ENCODE measurements at places on chromosomes 3 and 15.

- DNase-seq: no peak
These were observed 1165.2 kb downstream of the TBL1XR1 start for GRCh38 chr3:176032043-176032442.

DNA sequence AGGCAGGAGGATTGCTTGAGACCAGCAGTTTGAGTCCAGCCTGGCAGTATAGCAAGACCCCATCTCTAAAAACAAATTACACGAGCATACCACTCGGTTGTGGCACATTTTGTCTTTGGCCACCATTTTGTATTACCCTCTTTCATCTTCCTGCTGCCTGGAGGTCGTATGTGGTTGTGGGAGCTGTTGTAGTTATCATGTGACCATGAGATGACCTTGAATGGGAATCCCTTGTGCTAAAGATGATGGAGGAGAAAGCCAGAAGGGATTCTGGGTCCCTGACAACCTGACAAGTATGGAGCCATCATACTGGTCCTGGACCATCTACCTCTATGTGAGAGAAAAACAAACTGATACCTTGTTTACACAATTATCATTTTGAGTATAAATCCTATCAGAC, 45.2 kb upstream of the BHLHE40 start:
- DNase-seq: no peak

DNA sequence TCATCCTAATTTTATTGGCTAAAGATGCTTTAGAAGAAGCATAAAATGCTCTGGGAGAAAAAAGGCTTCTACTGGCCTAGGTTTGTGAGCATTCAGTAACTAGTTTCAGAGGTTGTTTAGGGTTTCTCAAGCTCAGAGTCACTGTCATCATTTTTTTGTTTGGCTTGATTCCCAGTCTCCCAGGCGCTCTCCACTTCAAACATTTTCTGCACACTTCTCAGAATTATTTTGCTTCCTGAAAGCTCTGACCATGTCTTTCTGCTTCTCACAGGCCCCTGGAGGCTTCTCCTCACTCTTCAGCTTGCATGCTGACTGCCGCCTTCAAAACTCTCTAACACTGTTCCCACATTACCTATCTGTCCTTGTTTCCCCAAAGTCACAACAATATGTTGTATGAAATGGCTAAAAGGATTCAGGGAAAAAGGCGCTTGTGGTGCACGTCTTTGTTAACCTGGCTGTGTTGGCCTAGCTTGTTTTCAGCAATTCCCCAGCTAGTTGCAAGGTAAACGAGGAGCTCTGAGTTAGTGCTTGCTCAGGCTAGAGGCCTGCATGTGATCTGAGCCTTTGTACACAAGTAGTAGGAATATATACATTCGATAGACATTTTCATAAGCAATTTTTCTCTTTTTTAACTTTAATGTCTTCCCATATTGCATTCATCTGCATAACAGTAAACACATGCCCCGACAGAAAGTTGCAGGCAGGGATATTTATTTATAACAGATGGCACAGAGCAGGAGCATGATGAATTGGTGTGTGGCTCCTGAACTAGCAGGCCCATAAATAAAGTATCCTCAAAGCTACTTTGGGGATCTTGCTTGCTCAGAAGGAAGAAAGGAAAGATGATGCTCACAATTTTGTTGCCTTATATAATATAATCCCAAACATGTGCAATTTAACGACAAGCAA, 129.2 kb upstream of the DPH6 start:
- DNase-seq: no peak

DNA sequence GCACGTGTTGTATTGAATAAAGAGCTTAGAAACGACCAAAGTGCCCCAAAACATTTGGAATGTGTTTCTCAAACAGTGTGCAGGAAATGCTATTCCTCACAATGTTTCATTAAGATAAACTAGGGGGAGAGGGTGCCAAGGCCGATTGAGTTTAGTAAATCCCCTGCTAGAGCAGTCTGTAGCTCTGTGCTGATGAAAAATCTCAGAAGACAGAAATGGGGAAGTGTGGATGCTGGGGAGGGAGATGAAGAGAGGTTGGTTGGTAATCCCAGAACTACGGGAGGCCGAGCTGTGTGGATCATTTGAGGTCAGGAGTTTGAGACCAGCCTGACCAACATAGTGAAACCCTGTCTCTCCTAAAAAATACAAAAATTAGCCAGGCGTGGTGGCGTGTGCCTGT, 121.2 kb downstream of the FOXB1 start:
- DNase-seq: no peak

DNA sequence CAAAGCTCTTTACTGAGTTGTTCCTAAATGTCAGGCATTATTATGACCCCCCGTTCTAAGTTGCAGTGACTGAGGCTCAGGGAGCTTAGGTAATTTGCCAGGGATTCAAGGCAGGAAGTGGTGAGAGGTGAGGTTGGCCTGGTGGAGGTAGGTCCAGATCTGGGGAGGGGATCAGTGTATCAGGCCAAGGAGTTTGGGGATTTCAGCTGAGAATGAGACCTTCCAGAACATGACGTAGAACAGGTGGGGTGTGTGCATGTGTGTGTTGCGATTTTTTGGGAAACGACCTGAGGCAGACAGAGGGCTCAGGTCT, 41.1 kb upstream of the MRPS22 start:
- no peak for DNase-seq

DNA sequence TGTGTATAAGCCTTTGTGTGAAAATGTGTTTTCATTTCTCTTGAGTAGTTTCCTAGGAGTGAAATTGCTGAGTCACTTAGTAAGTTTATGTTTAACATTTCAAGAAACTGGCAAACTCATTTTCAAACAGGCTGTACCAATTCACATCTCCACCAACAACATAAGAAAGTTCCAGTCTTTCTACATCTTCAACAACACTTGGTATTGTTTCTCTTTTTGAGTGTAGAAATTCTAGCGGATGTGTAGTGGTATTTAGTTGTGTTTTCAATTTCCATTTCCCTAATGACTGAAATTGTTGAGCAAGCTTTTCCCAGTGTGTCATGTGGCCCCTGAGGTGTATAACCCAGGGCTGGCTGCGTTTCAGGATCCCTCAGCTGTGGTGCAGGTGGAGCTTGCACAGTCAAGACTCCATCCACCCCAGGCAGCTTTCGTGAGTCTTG, 258.5 kb downstream of the PDCD6IP start:
- DNase-seq: no peak

DNA sequence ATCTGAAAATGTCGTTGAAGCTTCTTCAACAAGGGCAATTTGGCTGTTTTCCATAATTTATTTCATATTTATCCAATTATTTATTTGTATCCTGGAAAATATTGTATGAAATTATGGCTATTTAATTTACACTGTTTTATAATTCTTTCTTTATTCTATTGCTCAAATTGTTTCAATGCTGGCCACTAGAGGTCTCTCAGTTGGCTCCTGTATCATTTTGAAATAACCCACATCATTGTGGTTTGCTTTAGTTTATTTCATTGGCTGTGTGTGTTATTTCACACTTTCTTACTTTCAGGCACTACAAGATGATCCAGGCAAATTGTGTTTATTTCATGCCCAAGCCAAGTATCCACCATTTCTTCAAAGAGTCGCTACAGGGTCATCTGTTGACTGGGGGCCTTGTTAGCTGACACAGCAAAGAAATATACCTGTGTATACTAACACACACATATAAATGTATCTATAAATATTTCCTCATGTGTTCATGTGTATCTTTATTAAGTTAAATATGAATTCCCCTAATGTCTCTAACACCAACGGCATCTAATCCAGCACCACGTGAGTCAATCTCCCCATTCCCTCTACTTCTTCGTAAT, 86.2 kb downstream of the NPAP1 start:
- DNase-seq: no peak

GRCh38 chr15:32682569-32682968, 35.2 kb upstream of the GREM1 start:
- no peak for DNase-seq

DNA sequence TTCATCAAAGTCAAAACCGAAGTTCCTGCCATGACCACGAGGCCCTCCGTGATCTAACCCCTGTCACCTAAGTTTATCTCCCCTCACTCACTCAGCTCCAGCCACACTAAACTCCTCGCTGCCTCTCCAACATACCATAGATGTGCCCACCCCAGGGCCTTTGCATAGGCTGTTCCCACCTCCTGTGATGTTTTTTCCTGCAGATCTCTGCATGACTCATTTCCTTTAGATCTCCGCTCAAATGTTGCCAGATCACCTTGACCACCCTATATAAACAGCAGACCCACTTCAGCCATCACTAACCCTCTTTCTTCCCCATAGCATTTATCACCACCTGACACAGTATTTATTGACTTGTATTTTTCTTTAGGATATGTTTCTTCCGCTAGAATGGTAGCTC, 58.5 kb downstream of the HRH1 start:
- DNase-seq: no peak

DNA sequence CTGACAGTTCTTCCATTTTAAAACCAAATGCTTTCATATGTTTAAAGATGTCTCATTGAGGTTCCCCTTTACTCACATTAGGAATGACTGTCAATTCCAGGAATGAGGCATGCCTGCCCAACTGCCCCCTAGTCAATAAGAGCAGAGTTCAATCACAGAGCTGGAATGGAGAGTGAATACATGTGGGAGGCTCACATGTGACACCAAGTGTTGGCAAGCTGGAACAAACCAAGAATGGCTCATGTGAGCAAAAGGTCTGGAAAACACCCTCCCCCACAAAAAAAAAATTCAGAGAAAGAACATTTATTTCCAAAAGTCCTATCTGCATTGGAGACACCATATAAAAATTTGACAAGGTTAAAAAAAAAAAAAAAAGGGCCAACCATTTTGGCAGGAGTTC, 3.7 kb downstream of the PBRM1 start:
- DNase-seq: no peak

DNA sequence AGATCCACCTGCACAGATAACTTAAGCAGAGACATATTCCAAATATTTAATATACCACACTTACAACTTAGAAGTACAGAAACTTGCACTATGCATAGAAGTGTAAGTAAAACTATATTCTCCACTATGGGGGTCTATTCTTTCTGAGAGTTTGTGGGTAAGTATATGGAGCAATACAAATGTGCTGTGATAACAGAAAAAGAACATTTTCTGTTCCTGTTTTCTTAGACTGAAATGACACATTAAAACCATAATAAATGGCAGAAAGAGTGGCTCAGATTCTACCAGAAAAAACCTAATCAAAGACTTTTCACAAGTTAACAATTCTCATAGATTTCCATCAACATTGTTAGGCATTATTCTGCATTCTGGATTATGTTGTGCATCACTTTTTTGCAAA, 96.6 kb upstream of the WNT7A start:
- DNase-seq: no peak
